ENCODE measurements at places on chromosomes 2 and 18.

- DNase-seq = no peak
These were observed 39.4 kb downstream of the ACOXL start for GRCh38 chr2:110771547-110772382.

DNA sequence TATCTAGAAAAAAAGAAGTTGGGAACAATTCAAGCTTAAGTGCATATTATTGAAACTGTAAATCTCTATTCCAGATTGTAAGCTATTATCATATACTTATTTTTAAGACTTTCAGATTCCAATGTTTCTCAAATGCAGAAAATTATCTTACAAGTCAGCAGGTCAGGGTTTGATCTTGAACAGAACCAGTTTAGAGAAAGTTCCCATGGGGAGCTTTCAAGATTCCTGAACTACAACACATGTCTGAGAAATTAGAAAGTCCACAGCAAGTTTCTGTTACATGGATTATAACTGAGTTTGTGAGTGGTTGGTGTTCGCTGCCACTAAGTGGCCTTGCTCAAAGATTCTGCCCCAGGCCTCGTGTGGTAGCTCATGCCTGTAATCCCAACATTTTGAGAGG is 31.6 kb upstream of the SP3 start:
- DNase-seq = no peak

DNA sequence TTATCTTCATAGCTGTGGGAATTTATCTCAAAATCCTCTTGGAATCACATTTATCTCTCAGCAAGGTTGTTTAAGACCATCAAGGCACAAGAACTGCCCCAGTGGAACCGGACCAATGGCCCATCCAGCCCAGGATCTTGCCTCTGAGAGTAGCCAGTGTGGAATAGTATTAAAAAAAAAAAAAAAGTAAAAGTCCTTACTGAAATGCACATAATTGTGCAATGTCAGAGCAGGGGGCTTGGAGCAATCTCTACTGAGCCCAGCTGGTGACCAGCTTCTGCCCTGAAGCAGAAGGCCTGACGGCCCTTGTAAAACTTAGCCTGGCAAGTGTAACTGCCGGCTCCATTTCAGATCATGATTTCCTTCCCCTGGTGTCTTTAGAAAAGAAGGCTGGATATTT is 355.6 kb upstream of the PIK3C3 start:
- no peak for DNase-seq

- no peak for DNase-seq
These were observed 570.1 kb downstream of the PLCL1 start for GRCh38 chr2:198374375-198375082.

DNA sequence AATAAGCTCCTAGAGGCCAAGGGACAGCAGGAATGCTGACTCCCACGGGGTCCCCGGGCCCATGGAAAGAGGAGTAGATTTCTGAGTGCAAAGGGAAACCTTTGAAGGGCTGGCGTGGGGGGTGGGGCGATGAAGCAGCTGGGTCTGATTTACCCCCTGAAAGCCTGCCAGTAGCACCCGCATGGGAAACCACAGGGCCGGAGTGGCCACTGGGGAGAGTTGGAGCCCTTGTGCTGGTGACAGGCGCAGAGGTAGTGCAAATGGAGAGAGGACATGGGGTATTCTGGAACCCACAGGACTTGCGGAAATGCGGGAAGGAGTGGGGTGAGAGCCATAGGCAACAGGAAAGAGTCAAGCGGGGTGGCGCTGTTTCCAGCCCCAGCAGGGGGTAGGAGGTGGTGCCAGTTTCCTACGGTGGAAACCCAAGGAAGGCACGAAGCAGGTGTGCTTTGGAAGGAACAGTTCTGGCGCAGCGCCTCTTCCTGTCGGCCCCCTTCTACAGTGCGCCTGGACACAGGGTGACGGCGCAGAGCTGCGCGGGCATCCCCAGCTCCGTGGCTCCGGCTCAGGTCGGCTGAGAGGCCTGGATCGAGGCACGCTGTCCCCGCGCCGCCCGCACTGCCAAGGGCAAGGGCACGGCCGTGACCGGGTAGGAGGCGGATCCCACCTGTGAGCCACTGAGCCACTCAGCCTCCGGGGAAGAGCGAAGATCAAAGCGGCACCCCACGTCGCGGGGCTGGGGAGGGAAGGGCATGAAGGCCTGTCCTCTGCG is 149.0 kb upstream of the GLI2 start:
- no peak for DNase-seq

GRCh38 chr2:108907822-108908712 is 81.0 kb downstream of the EDAR start:
- DNase-seq = no peak

DNA sequence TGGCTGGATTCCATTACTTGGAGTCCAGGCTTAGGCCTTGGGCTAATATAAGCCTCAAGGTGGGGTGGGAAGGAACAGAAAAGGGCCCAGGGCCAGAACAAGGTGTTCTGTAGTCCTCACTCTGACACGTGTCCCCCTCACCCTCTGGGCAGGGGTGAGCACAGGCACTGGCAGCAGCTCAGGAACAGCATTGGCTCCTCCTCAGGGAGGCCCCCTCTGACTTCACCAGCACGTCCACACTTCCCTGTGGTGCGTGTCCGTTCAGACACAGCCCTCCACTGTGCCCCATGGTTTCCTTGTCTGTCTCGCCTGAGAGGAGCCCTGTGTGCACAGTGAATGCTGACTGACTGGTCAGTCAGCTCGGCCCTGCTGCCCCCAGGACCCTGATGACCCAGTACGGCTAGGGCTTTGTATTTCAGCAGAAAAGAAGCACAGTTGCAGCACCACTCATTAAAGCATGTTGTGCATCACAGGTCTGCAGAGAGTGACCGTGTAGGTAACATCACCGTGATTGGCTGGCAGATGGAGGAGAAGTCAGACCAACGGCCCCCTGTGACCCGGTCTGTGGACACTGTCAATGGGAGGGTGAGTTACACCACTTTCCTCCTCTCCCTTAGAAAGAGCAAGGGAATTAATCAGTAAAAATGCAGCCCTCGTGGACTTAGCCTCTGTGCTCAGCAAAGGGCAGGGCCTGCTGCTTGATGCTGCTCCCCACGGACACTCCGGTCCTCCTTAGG is 70.8 kb downstream of the COA5 start:
- no peak for DNase-seq

DNA sequence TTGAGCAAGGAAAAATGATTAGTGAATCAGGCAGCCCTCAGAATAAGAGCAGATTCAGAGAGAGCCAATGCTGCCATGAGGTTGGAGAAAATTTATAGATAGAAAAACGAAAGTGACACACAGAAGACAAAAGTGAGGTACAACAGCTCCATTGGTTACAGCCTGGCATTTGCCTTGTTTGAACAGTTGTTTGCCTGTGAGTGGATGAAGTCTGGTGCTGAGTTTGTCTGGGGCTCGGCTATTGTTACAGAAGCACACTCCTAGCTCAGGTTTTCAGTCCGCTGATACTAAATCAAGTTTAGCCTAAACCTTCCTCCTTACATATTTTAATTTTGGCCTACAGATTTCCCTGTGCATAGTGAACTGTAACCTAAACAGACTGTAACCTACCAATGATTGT is 387.8 kb upstream of the RAB12 start:
- DNase-seq = no peak

GRCh38 chr2:23384551-23385343 is at the start of gene KLHL29:
Gene KLHL29 (plus strand): TSS chr2:23385179. CDS start chr2:23562197, 177,018 bp downstream.
- DNase-seq = peak; percentile 66

DNA sequence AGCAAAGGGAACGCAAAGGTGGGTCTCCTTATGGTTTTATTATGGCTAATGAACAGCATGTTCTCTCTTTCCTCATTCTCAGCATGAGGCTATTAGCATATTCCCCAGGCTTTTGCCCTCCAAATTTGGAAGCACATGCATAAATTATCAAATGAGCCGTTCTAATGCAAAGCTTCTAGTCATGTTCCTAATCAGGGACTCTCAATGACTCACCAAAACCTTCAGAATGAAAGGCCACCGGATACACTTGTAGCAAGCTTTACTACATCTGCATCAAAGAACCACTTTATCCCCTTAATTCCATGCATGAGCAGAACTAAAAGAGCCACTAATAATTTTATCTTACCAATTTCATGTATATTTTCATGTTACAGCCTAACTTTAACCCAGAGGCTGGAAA is 310.5 kb downstream of the LRATD1 start:
- DNase-seq = no peak

- no peak for DNase-seq
These were observed 9.1 kb upstream of the ATG16L1 start for GRCh38 chr2:233242231-233242927.

- DNase-seq = no peak
These were observed 107.9 kb upstream of the CDH20 start for GRCh38 chr18:61225336-61225735.

GRCh38 chr2:189191766-189192165 is 12.2 kb upstream of the COL5A2 start:
- DNase-seq = no peak

GRCh38 chr2:81495556-81495955 is 1191.0 kb upstream of the LRRTM1 start:
- DNase-seq = no peak

DNA sequence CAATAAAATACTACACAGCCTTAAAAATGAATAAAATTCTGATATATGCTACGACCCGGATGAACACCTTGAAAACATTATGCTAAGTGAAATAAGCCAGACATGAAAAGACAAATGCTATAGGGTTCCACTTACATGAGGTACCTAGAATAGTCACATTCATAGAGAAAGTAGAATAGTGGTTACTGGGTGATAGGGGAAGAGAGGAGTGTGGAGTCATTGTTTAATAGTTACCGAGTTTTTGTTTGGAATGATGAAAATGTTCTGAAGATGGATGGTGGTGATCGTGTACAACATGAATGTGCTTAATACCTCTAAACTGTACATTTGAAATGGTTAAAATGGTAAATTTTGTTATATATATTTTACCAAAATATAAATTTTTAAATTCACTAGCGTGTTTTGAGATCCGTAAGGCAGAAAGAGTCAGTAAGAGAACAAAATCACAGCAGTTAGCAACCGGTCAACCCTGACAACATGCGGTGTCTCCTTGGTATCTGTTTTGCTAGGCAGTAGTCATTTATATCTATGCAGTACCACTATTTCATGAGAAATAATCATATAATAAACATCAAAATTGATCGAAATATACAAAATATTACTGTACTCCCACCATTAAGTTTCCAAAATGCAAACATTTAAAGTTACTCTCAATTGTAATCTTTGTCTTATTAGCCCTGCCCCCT is 11.1 kb downstream of the SCN9A start:
- DNase-seq = no peak

- DNase-seq = no peak
These were observed 95.7 kb upstream of the SLC39A10 start for GRCh38 chr2:195561116-195561921.

- no peak for DNase-seq
These were observed 531.0 kb upstream of the SETBP1 start for GRCh38 chr18:44149706-44150105.

- DNase-seq = no peak
These were observed 190.4 kb upstream of the CRIM1 start for GRCh38 chr2:36165132-36165531.

- DNase-seq = no peak
These were observed 325.4 kb upstream of the CDH7 start for GRCh38 chr18:65425366-65425765.

GRCh38 chr18:58208207-58208932 is 164.3 kb downstream of the NEDD4L start:
- no peak for DNase-seq

DNA sequence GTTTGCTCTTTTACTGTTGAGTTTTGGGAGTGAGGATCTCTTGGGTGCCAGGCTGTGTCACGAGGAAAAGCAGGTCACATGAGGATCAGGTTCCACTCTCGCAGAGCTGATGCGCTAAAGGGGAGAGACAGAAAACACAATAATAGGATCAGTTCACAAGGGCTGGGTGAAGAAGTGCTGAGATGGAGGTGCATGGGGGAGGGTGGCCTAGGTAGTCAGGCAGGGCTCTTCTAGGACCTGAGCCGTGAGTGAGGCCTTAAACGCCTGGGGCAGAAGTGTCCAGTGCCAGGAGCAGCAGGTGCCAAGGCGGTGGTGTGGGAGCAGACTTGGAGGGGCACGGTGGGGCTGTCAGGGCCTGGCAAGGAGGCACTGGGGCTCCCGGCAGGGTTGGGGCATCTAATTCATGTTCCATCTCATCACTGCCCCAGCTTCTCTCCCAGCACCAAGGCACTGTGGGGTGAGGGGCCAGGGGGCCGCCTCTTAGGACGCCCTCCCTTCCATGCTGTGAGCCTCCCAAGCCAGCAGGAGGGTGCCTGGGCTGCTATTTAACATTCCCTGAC is 9.3 kb downstream of the KCNIP3 start:
- no peak for DNase-seq

- DNase-seq = no peak
These were observed 64.2 kb upstream of the TMEM17 start for GRCh38 chr2:62569907-62570841.

GRCh38 chr2:24111407-24111901 is 11.7 kb downstream of the PFN4 start:
- DNase-seq = no peak

- peak; percentile 31 for DNase-seq
These were observed 29.7 kb downstream of the CCDC141 start for GRCh38 chr2:179020156-179020750.

DNA sequence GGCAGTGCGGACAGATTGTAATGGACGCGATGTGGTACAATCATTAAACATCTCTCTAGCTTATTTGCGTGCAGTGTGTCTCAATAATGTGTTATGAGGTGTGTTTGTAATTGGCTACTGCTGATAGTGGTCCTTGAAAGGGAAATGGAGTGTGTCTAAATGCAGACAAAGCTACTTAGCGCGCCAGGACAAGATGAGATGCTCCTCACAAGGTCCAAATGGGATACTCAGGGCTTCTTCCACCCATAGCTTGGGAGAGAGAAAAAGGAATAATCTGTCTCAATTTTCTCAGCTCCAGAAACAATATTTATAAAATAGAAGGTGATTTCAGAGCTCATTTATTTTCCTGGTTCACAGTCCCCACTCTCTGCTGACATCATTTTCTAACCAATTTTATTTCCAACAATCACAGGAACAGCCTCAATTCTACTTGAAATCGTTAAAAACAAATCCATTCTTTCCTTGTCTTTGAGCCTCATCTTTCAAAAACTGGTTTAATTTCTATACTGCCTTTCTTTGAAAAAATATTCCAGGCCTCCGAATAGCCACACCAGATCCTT is 28.5 kb downstream of the GALNT14 start:
- no peak for DNase-seq

GRCh38 chr2:222102575-222103349 is 196.0 kb downstream of the PAX3 start:
- DNase-seq = no peak

GRCh38 chr2:150513647-150514046 is 26.2 kb upstream of the RND3 start:
- no peak for DNase-seq

- DNase-seq = no peak
These were observed 86.2 kb downstream of the CDK15 start for GRCh38 chr2:201892516-201892915.

- DNase-seq = no peak
These were observed 480.9 kb downstream of the TSN start for GRCh38 chr2:122236152-122236874.

DNA sequence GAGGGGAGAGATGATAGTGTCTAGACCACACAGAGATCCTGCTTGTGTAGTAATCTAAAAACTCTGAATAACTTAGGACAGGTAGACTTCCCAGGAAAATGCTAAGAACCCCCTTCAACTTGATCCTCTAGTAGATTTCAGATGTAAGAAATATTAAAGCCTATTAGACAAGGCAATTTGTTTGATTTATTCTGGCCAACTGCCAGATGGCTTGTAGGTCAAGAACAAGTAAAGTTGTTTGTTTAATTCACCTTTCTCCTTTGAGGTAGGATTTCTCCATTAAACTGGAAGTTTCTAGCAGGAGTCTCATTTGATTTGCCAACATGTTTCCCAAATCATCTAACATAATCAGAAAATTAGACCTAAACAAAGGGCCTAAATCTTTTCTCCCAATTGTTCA is 48.6 kb downstream of the SH3RF3 start:
- no peak for DNase-seq
